ENCODE measurements at places on chromosomes 7 and 10.

GRCh38 chr10:119189811-119190282, 11.2 kb upstream of the PRDX3 start:
- no peak for DNase-seq

DNA sequence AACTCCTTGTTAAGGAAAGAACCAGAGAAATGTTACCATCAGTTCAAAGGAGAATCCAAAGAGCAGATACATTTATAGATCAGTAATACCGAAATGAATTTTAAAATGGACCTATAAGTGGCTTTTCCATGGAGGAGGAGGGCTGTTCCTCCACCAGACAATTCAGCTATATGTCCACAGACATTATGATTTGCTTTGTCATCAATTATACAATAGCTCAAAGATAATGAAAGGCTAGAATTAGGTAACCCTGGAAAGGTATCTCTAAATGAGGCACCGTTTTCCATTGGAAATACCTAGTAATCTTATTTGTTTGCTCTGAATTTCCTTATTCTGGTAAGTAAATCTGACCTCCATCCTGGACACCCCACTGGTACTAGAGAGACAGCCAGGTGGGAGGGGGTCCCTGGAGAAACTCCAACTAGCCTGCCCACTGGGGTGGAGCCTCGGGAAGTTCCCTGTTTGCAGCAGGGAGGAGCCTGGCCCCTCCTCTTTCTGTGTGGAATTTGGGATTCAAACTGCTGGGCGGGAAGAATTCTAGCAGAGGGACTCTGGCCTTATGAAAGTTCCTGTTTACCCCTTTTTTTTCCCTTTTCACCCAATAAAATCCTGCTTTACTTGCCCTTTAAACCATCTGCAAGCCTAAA, 218.0 kb downstream of the PHF14 start:
- DNase-seq: no peak

DNA sequence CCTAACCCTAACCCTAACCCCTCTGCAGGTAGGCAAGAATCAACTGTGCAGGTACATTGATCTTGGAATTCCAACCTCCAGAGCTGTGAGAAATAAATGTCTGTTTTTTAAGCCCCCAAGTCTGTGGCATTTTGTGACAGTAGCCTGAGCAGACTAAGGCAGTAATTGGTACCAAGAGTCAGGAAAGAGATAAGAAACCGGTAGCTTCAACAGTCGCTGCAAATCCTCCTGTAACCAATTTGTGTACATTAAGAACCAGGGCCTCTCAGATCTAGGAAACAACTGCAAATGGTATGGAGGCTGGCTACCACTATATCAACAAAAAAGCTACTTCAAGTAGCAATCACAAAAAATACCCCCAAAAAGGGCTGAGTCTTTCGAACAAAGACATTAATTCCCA, 67.3 kb downstream of the DOCK4 start:
- DNase-seq: no peak

- no peak for DNase-seq
These were observed 274.2 kb downstream of the ADARB2 start for GRCh38 chr10:1462994-1463633.

- DNase-seq: no peak
These were observed 90.2 kb upstream of the FAM20C start for GRCh38 chr7:102047-102711.

GRCh38 chr10:82814635-82815034, 939.6 kb downstream of the NRG3 start:
- DNase-seq: no peak

- DNase-seq: no peak
These were observed 2.0 kb downstream of the KCNMA1 start for GRCh38 chr10:77635402-77636227.

- no peak for DNase-seq
These were observed 309.2 kb downstream of the GPR158 start for GRCh38 chr10:25483999-25484398.

DNA sequence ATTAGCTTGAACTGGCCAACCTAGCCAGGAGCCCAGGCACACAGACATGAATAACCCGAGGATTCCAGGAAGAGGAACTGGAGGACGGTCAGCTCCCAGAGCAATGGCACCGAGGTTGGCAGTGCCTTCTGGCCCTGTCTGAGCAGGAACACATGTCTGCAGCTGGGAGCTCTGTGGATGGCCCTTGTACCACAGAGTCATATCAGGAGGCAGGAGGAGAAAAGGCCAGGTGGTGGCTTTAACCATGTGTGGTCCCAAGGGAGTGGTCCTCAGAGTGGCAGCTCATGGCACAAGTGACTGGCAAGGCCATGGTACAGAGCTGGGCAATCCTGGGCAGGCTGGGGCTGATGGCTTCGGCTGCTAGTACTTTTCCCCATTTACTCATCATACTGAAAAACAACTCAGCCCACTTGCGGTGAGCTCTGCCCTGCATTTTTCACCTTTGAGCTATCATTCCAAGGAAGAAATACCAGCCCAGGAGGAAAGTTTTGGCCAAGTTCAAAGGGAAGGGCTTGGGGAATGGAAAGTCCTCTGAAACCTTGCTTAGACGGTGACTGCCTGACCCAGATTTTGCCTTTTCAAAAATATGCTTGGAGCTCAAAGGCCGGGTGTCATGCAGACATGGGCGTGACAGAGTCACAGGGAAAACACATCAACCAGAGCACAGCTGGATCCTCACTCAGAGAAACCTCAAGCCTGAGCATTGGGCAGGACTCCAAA, 25.7 kb upstream of the LOXL4 start:
- DNase-seq: no peak

DNA sequence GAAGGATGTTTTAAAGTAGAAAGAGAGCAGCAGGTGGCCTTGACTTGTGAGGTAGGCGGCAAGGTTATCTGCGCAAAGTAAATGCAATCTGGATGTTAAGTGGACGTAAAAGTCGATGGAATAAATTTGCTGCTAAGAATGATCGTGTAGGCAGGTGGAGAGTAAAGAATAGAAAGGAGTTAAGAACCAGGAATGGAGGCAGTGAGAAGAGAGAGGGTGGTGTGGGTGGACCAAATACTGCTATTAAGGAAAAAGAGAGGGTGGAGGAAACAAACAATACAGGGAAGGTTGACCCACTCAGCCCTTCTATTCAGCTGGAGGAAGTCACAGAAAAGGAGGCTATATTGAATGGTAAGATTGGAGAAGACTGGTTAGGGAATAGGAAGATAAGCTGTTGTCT, 1.9 kb upstream of the CUL1 start:
- no peak for DNase-seq

GRCh38 chr7:151665368-151665767, 145.7 kb upstream of the RHEB start:
- DNase-seq: no peak

- DNase-seq: no peak
These were observed 93.2 kb upstream of the DGKB start for GRCh38 chr7:14995774-14996173.

GRCh38 chr10:113041324-113041723, 91.3 kb downstream of the TCF7L2 start:
- no peak for DNase-seq

- no peak for DNase-seq
These were observed 68.7 kb downstream of the ST7 start for GRCh38 chr7:117021986-117022385.

- DNase-seq: peak; percentile 33
These were observed 3.5 kb downstream of the CYP26C1 start for GRCh38 chr10:93063977-93064660.

DNA sequence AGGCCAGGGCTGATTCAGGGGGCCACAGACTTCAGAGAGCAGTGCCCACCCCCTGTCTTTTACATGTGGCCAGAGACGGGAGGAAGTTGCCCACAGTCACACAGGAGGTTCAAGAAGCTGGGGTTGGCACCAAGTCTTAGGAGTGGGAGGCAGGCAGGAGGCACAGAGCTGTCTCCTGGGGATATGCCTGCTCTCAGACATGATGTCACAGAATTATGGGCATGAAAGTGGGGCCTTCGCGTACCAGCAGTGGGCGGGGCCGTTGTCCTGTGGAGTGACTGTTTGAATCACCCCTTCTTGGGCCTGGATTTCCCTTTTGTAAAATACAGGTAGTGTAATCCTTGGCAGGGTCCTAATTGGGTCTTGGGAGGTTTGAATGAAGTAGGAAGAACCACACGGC, 81.2 kb upstream of the PPIF start:
- DNase-seq: no peak

GRCh38 chr10:132704008-132704814, 81.7 kb downstream of the NKX6-2 start:
- no peak for DNase-seq

GRCh38 chr10:80464557-80465450, 10.7 kb downstream of the TSPAN14 start:
- no peak for DNase-seq

DNA sequence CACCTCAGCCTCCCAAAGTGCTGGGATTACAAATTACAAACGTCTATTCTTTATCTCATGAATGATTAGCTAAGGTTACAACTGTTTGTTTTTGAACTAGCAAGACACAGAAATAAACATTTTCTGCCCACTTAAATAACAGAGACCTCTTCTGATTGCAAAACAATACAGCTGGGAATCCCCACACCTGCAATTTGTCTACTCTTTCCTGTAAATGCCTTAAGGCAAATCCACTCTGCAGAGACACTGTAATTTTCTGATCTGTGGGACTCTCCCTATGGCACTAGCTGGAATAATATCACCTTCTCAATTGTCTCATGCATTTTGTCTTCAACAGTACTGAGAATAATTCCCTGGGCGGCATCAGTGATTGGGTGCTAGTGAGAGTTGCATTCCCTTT, 149.3 kb upstream of the FAM3C start:
- DNase-seq: no peak

DNA sequence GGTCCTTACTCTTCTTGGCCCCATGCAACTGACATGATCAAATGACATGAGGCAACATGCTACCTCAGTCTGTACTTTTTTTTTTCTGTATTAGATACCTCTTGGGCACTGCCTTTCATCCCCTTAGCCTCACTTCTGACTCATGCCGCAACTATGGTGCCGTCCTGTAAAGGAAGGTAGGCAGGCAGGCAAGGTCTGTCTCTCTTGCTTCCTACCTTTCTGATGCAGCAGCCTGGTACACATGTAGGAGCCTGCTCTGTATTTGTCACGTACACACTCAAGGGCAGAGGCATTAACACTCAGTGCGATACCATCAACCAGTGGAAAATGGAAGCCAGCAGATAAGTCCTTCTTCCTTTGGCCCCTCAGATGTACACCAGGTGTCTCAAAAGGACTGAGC, 146.7 kb downstream of the ATE1 start:
- DNase-seq: no peak

DNA sequence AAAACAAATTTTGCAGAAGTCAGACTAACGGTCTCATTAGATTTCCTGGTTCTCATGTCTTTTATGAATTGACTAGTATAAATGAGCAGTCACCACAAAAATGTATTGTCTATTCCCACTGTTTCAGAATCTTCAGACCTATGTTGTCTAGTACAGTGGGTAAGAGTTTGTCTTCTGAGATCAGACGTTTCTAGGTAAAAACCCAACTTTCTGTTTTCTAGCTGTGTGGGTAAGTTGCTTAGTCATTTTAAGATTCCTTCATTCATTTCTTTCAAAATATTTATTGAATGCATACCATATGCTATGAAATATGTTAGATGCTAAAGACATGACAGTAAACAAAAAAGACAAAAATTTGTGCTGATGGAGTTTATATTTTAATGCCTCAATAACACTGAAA, 156.3 kb downstream of the POLR1F start:
- peak; percentile 1 for DNase-seq

- no peak for DNase-seq
These were observed 2.5 kb downstream of the NRAP start for GRCh38 chr10:113661332-113661731.

DNA sequence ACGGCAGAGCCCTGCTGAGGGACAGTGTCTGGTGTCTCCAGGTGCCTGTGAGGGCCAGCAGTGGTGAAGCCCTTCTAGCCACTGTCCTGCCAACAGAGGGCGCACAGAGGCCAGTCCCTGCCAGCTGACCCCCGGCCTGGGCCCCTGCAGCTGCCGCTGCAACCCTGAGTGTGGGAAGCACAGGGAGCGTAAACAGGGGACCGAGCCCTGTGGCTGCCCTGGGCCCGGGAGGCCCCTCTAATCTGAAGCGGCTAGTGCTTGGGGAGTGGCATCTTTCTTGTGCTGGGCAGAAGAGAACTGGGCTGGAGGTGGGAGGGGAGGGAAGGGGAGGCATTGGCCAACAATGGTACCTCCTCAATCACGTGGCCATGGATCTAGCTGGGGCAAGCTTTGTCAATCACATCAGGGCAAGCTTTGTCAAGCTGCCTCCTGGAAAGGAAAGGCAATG, 34.6 kb downstream of the TRIM8 start:
- peak; percentile 62 for DNase-seq

DNA sequence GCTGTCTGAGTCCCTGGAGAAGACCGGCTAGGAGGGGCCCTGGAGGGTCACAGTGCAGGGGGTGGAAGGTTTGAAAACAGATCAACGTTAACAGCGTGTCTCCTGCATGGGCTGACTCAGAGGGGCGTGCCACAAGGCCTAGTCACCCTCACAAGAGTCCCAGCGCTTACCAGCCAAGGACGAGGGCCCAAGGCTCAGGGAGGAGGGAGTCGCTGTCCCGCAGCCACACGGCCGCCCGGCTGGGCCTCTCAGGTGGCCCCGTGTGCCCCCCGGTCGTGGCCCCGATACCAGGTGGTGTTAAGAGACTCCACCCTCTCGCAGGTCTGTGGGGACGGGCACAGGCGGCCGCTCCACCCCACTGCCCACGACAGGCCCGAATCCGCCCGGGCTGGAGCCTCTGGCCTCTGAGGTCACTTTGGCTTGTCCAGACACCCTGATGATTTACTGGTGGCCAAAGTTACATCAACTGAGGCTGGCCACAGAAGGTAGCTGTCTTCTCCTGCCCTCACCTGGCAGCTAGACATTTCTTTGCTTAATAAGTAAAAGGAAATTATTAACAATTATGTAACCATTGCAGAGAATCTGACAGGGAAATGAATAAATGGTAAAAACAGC, 34.0 kb downstream of the FAM20C start:
- DNase-seq: no peak

DNA sequence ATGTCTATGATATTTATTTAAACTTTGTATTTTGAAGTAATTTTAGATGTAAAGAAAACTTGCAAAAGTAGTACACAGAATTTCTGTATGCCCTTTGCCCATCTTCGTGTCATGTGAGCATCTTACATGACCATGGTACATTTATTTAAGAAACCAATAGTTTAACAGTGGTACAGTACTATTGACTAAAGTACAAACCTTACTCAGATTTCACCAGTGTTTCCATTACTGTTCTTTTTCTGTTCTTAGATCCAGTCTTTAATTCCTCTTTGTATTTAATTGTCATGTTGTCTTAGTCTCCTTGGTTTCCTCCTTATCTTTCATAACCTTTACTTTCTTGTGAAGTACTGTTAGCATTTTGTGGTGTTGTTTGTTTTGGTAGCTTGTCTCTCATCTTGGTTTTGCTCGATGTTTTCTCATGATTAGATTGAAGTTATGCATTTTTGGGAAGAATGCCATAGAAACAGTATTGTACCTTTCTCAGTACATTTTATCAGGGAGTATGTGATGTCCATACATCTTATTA, 24.1 kb downstream of the TAX1BP1 start:
- no peak for DNase-seq

All from GM20000 (cell line).